Bronchial smooth muscle cell (primary cell): ENCODE measurements at places on chromosomes 11 and 22. TPM values are rescaled to one million over a fixed set of nuclear protein-coding genes. Genes with fewer than 3 reads are reported as not detected.

The MMP8 gene
- under 0.01 TPM in 1 of 2 replicates, not detected in the other for total RNA-seq

The CNIH2 gene
- 0.17 TPM in 1 of 2 replicates, not detected in the other for total RNA-seq

The MS4A5 gene
- total RNA-seq: not detected in 2 replicates

The NXPE4 gene
- total RNA-seq: not detected in 2 replicates

The LARGE2 gene
- under 0.01 TPM in 1 of 2 replicates, not detected in the other for total RNA-seq

The HSPA8 gene
- 1,251 and 1,545 TPM in 2 replicates for total RNA-seq

The RAB6A gene
- total RNA-seq: 80.4 and 102 TPM in 2 replicates

The NAA40 gene
- 7.4 and 8.6 TPM in 2 replicates for total RNA-seq

The CTSW gene
- total RNA-seq: not detected in 2 replicates

The KCNE3 gene
- total RNA-seq: 1.7 and 3.8 TPM in 2 replicates

The KRTAP5-1 gene
- total RNA-seq: not detected in 2 replicates

The MAFF gene
- 9.5 and 15.0 TPM in 2 replicates for total RNA-seq

The APOA5 gene
- under 0.01 TPM in 1 of 2 replicates, not detected in the other for total RNA-seq

The CATSPERZ gene
- 0.43 and 0.95 TPM in 2 replicates for total RNA-seq

The TEX54 gene
- total RNA-seq: not detected in 2 replicates

The PTS gene
- 24.5 and 30.1 TPM in 2 replicates for total RNA-seq

The CYP2D6 gene
- 0.16 and 0.60 TPM in 2 replicates for total RNA-seq

The PLA2G3 gene
- 0.16 TPM in 1 of 2 replicates, not detected in the other for total RNA-seq

The RELT gene
- 1.0 and 1.3 TPM in 2 replicates for total RNA-seq

The P4HA3 gene
- total RNA-seq: 2.9 and 5.5 TPM in 2 replicates

The VPREB3 gene
- not detected in 2 replicates for total RNA-seq

The TMEM191C gene
- total RNA-seq: 0.34 and 1.1 TPM in 2 replicates

The POU2AF3 gene
- total RNA-seq: 0.26 TPM in 1 of 2 replicates, not detected in the other

The SCUBE2 gene
- 0.79 and 4.0 TPM in 2 replicates for total RNA-seq

The APOBEC3H gene
- total RNA-seq: 0.34 and 0.63 TPM in 2 replicates

The GUCD1 gene
- total RNA-seq: 134 and 147 TPM in 2 replicates

The MRGPRX1 gene
- not detected in 2 replicates for total RNA-seq

The KLHL22 gene
- total RNA-seq: 35.6 and 42.3 TPM in 2 replicates

The ZDHHC24 gene
- total RNA-seq: 8.0 and 10.1 TPM in 2 replicates

The DKK3 gene
- total RNA-seq: 441 and 695 TPM in 2 replicates
